Activated naive CD8-positive, alpha-beta T cell treated with anti-CD3 and anti-CD28 coated beads, Interleukin-2, amount 10 ng/mL, durations not matched to agents 7 days and 5 days (primary cell): ENCODE measurements at places on chromosomes 2 and 18. TPM values are rescaled to one million over a fixed set of nuclear protein-coding genes. Genes with fewer than 3 reads are reported as not detected.

CHN1 gene
- 3.5 TPM for total RNA-seq

PLB1 gene
- 0.30 TPM for total RNA-seq

TTN gene
- 13.5 TPM for total RNA-seq

GALR1 gene
- not detected for total RNA-seq

SDC1 gene
- total RNA-seq = not detected

GPR45 gene
- total RNA-seq = not detected

CYS1 gene
- 0.14 TPM for total RNA-seq

HOXD13 gene
- not detected for total RNA-seq

PPP1R7 gene
- 84.6 TPM for total RNA-seq

ERMN gene
- total RNA-seq = 3.1 TPM

BCL2L11 gene
- total RNA-seq = 21.1 TPM

CEP68 gene
- total RNA-seq = 20.9 TPM

POTEI gene
- total RNA-seq = not detected

DOK6 gene
- not detected for total RNA-seq

TMEM214 gene
- 70.8 TPM for total RNA-seq

REG3A gene
- not detected for total RNA-seq

RAB1A gene
- 55.5 TPM for total RNA-seq

DSC3 gene
- total RNA-seq = not detected

LYPD6B gene
- not detected for total RNA-seq

MGAT4A gene
- 152 TPM for total RNA-seq

RBM43 gene
- total RNA-seq = 11.6 TPM
